ENCODE measurements at places on chromosomes 4 and X.

DNA sequence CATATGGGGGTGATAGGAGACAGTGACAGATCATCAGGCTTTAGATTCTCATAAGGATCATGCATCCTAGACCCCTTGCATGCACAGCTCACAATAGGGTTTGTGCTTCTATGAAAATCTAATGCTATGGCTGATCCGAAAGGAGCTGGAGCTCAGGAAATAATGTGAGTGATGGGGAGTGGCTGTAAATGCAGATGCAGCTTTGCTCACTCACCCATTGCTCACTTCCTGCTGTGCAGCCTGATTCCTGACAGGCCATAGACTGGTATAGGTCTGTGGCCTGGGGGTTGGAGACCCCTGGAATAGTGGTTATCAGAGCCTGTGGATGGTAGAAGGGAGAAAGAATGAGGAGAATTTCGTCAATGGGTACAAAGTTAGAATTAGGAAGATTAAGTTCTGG is 2751.1 kb downstream of the ARAP2 start:
- DNase-seq: no peak

DNA sequence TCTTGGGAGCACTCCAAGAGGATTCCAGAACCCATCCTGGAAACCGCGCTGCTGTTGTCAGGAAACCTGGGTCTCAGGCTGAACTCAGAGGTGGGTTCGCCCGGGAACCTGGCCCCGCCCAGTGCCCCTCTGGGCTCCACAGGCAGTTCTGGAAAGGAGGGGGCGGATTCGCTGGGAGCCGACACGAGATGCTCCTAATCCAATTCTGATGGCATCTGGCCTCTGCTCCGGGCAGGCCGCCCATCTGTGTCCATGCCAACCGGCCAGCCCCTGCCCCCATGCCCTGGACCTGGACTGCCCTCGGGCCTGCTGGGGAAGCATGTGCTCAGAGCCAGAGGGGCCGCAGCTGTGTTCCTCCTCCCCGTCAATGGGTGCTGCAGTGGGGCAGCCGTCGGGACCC is 21.0 kb downstream of the ATP2B3 start:
- DNase-seq: no peak

- DNase-seq: no peak
Observed at GRCh38 chr4:107978716-107979451, 10.8 kb upstream of the HADH start.

DNA sequence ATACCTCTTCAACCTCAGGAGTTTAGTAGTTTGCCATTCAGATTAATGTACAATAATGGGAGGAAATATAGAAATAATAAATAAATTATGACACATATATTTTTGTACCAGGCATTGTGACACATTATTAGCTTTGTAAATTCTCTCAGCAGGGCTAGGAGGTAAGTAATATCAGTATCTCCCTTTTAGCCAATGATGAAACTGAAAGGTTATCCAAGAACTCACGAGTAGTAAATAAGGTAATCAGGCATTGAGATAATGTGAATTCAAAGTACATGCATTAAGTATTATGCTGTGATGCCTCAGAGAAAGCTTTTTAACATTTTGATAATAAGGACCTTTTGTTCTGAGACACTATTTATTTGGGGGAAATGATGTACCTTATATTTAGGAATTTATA is 5.3 kb upstream of the ARAP2 start:
- no peak for DNase-seq

DNA sequence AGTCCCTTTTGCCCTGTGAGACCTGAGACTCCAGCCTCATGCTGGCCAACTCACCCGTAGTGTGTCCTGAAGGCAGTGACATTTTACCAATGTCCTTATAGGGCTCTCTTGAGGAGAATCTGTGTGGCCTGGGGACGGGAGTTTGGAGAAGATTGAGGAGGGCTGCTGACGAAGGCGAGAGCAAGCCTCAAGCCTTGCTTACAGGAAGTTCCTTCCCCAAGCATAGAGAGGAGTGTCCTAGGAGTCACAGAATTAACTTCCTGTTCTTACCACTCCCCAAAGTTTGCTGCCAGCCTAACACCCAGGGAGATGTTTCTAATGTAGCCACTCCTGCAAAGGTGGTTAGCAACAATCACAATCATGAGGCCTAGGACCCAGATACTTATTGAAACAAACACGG is at the start of gene NXF3:
NXF3 (minus strand) TSS at position 202 of the 400 bp plus-strand sequence; CDS start at position 82, 120 bp downstream.
- DNase-seq: no peak

GRCh38 chr4:123638834-123639233 is 242.2 kb downstream of the SPRY1 start:
- DNase-seq: no peak

DNA sequence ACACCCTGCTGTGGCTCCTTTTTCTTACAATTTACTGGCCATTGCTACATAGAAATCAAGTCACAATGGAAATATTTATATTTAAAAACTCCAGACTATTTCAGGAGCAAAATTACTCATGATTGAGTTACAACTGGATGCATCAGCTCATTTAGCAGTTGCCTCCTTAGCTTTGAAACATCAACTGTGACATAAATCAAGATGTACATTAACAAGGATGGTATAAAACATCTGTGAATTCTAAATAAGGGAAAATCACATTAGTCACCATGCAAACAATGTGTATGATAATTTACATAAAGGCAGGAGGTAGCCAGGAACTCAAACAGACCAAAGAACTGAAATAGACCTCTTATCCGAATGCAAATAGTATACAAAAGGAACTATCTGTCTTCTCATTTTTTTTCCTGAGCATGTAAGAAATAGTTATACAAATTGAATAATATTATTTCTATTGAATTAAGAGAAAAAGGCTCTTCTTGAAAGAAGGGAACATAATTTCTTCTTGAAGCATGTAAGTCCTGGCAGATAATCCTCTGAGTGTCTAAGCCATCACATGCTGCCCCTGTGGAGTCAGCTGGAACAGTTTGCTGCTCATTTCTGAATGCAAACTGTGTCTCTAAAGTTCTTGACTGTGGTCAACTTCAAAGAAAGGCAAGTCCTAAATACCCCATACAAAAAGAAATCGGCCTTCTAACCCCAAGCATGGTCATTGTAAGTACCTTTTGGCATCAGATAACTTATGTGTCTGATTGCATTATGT is 151.2 kb downstream of the NAA11 start:
- no peak for DNase-seq

DNA sequence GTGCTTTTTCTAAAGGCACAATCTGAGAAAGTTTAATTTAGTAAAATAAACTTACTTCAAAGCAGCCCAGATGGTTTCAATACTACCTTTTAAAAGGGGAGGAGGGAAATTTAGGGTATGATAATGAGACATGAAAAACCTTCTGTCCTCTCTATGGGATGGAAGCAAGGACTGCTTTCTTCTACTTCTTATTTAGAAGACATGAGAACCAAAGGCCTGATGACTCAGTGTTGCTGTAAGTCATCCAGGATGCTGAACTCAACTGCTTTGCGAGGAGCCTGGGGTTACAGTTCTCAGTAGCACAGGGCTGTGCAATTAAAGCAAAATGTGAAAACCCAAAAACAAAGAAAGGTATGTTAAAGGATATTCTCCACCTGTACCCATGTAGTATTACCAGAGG is 140.8 kb upstream of the EDNRA start:
- no peak for DNase-seq

DNA sequence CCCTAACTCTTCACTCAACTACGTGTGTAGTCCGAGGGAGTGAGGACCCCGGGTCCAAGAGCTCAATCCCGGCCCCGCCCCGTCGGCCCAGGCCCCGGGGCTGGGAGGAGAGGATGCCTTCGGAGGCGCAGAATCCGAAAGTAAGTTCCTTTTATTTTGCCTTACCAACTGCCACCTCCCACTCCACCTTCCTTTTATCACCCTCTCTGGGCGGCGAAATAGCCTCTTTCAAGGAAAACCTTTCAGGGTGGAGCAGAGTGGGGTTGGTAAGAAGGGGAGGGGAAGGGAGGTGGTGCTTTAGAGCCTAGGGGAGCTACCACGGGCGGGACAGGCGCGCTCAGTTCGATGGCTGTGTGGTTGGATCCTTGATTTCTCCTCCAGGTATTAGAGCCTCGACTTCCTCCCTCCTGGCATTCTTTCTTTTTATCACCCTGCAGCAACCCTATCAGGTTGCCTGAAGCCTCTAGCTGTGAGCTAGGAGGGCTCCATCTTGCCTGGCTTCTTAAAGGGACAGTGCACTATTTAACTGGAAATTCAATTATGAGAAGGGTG is 191.2 kb downstream of the RRAGB start:
- DNase-seq: peak; percentile 0

- DNase-seq: no peak
Observed at GRCh38 chrX:112043997-112044396, 38.6 kb downstream of the TRPC5 start.

GRCh38 chrX:12423346-12423745 is 285.1 kb downstream of the FRMPD4 start:
- DNase-seq: no peak

DNA sequence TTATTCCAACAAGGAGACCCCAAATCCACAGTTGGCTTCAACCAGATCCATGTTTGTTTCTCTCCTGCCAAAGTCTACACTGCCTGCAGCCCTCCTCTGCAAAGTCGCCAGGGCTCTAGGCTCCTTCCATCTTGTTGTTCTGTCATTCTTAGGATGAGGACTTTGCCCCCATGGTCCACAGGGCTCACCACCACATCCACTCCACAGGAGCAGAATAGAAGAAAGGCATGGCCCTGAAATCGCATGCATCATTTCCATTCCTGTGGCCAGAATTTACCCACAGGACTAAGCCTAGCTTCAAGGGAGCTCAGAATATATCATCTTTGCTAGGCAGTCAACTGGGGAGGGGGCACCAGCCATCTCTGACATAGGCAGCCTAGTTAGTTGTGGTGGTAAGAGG is 254.7 kb downstream of the FBXW7 start:
- DNase-seq: no peak

DNA sequence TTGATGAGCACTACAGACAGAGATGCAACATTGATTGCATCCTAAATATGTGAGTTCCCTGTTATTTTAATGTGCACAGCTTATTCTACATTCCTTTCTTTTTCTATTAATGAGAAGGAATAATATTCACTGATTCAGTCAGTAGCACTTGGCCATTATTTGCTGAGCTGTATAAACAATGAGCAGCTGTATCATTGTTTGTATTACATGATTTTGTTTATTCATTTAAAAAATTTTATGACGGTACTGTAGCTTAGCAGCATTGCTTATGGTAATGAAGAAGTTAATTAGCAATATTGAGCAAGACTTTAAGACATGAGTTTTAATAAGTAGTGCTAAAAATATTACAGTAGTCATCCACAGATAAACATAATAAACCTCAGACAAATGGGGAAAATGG is 582.0 kb downstream of the ADGRL3 start:
- no peak for DNase-seq

DNA sequence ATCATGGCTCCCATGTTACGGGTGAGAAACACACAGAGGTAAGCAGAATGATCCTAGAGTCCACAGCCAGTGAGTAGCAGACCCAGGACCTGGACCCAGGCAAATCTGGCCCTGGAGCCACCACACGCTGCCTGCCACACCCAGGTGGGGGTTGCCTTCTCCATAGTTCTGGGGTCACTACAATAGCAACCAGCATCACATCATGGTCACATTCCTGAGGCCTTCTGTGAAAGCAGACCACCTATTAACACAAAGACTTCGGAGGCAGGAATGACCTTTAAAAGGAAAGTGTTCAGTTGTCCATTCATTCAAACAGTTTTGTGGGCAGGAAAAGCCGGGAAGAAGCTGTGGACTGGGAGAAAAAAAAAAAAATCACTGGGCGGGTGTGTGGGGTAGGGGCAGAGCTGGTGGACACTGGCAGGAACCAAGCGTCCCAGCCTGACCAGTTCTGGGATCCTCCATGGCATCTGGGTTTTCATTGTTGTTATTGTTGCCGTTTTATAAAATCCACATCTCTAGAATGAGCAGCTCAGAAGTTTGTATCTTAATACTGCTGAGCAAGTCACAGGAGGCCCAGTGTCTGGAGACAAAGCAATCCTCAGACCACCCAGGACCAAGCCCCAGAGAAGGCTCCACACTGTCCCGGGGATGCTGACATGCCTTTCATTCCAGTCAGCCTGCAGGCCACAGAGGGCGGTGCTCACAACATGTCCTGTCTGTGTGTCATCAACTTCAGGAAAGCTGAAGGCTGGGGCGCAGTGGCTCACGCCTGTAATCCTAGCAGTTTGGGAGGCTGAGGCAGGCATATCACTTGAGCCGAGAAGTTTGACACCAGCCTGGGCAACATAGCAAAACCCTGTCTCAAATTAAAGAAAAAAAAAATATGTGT is 67.0 kb downstream of the SEL1L3 start:
- DNase-seq: no peak

DNA sequence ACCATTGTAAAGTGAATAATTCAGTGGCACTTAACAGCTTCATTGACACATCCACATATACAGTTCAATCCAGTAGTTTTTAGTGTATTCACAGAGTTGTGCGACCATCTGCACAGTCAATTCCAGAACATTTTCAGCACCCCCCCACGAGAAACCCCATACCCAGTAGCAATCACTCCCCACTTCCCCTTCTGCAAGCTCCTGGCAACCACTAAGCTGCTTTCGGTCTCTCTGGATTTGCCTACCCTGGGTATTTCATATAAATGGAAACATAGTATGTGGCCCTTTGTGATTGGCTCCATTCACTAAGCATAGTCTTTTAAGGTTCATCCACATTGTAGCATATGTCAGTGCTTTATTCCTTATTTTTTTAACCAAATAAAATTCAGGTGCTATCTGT is 10.0 kb downstream of the MSL3 start:
- no peak for DNase-seq

DNA sequence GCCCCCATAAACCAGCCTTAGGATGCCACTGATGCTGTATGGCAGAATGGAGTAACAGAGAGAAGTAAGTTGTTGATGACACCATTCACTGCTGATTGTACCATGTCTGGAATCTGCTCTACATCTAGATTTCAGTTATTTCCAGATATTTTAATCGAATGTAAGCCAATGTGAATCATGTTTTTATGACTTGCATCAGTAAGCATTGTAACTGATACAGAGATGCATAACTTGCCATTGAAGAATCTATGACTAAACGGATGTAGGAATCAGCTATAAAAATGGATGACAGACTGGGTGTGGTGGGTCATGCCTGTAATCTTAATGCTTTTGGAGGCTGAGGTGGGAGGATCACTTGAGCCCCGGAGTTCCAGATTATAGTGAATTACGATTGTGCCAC is 161.0 kb upstream of the GATB start:
- DNase-seq: no peak

DNA sequence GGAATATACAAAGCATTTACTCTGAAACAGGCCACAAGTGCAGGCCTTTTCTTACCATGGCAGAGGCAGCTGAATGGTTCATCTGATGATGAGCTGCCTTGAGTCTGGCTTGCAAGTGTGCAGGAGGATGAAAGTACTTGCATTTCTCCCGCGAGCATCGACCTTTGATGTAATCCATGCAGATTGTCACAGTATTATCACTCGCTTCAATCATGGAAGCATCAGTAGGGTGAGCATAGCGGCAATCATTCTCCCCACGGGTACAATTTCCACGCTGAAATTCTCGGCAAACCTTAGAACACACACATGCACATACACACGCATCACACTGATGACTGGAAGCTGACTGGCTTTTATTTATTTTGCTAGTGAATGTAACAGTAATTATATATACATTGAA is 98.0 kb downstream of the MBNL3 start:
- DNase-seq: no peak

- no peak for DNase-seq
Observed at GRCh38 chrX:74383611-74384010, 37.7 kb upstream of the SLC16A2 start.

GRCh38 chr4:74539044-74539790 is 94.3 kb downstream of the AREG start:
- no peak for DNase-seq

GRCh38 chr4:121938282-121939092 is 13.4 kb downstream of the TRPC3 start:
- no peak for DNase-seq
